ENCODE measurements at places on chromosomes 6 and 20.

DNA sequence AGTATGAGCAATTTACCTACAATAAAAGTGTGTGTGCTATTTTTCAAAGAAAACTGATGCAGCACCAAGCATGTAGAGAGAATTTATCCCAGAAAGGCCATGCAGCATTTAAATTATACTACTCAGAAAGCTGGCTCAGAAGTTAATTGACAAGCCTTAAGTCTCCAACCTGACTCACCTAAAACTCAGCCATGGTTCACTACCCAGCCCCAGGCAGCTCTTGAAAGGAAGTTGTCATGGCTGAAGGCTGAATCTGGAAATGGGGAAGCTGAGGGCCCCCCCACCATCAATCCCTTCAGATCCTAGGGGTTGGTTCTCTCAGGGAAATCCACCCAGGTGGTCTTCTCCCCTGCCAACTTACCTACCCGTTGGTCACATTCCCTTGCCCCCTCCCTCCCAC lies 19.7 kb downstream of the PPIL6 start:
- H3K4me3 ChIP-seq: no peak overlapping the region
- H3K4me1 ChIP-seq: peaks cover 23% of the 10 kb centered on the region
- no peaks in the 10 kb centered on the region for H3K27me3 ChIP-seq

DNA sequence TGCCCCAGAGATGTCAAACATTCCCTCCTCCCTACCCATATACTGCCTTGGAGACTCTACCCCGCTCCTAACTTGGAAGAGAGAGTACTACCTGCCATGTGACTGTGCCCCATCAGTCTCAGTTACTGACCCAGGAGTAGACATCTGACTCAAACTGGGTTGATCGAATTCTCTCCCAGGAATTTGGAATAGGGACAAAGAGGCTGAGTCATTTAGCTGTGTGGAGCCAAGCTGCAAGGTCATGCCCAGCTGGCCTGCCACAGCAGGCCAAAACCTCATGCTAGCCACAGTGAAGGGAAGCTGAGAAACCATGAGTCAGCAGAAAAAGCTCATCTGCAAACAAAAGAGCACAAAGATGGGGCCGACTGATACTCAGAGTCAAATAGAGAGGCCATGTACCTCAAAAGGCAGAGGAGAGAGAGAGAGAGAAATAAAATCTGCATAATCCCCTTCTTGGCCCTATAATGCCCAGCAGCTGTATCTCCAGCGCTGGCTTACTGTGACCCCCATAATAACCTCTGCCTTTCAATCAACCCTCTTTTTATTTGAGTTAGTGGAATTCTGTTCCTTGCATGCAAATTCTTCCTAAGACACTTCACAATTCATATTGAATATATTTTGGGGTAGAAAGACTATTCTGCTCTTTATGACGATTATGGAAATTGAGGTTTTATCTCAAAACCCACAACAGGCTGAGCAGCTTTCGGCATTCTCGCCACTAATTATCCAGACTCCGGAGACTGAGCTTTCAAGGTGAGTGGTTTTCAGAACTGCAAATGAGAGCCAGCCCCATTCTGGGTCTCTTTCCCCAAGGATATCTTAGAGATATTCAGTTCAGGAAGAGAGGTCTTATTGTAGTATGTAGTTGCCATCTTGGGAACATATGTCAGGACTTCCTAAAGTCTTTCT lies 21.4 kb upstream of the AKIRIN2 start:
- H3K4me1 ChIP-seq: peaks cover 15% of the 10 kb centered on the region
- no peaks in the 10 kb centered on the region for H3K36me3 ChIP-seq
- H3K4me3 ChIP-seq: no peak overlapping the region
- peak; percentile 97 for DNase-seq
- H3K27me3 ChIP-seq: no peaks in the 10 kb centered on the region
- peak overlapping the region; percentile 74 for H3K27ac ChIP-seq

- H3K27ac ChIP-seq: no peak overlapping the region
- H3K4me1 ChIP-seq: no peaks in the 10 kb centered on the region
These were observed 6.9 kb upstream of the MANBAL start for GRCh38 chr20:37282556-37282955.

DNA sequence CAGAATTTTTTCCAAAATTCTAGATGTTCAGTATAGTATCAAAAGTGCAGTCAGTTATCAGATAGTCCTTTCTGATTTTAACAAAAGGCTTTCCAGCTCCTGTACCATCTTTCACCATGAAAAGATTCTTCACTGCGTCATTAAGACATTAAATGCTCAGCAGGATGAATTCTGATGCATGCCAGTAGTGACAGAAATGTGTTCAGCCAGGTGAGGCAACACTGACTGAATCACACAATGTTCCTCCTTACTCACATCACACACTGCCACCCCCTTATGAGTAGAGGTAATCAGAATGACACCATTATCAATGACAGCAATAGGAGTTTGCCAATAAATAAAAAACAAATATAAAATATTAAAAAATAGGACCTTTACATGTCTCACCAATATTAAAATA lies 426.6 kb upstream of the PLCB4 start:
- no peaks in the 10 kb centered on the region for H3K4me1 ChIP-seq
- H3K4me3 ChIP-seq: no peak overlapping the region
- H3K36me3 ChIP-seq: no peaks in the 10 kb centered on the region
- H3K27ac ChIP-seq: no peak overlapping the region
- H3K27me3 ChIP-seq: no peaks in the 10 kb centered on the region

GRCh38 chr6:50816115-50816675 lies 2.5 kb upstream of the TFAP2B start:
- H3K27ac ChIP-seq: no peak overlapping the region
- H3K4me1 ChIP-seq: no peaks in the 10 kb centered on the region
- H3K27me3 ChIP-seq: peaks cover 20% of the 10 kb centered on the region

DNA sequence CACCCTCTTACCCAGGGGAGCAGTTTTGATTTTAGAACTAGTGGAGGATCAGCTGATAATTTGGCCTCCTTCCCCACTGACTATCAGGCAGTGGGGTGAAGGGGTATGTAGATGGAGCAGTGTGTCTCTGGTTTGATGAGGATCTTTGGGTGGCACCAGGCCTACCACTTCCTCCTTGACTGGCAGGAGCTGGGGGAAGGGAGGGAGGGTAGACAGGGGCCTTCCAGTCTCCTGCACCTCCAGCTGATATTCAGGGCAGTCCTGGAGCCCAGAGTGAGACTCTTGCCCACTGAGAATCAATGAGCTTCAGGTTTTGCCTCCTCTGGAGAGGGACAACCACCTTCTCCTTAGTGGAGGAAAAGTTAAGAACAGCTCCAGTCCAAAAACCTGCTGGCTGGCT lies 3.2 kb downstream of the DEF6 start:
- no peaks in the 10 kb centered on the region for H3K27me3 ChIP-seq
- no peak overlapping the region for H3K4me3 ChIP-seq
- DNase-seq: no peak
- H3K4me1 ChIP-seq: no peaks in the 10 kb centered on the region

GRCh38 chr6:14333556-14334305 lies 216.2 kb downstream of the CD83 start:
- no peaks in the 10 kb centered on the region for H3K4me1 ChIP-seq
- H3K36me3 ChIP-seq: no peaks in the 10 kb centered on the region
- no peak overlapping the region for H3K27ac ChIP-seq
- no peak overlapping the region for H3K4me3 ChIP-seq
- DNase-seq: no peak

DNA sequence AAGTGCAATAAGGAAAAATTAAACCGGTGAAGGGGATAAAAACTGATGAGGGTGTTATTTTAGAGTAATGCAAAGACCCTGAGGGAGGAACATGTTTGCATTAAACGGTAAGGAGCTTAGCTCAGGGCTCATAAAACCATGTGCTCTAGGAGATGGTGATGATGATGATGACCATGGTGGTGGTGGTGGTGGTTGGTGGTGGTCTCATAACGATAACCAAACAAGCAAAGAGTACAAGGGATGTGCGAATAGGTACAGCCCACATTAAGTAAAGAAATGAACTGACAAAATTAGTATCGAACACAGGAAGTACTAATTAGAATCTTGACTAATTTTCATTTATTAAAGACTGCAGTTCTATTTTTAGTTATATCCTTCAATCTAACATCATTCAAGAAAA lies 139.1 kb downstream of the ATXN1 start:
- H3K27ac ChIP-seq: no peak overlapping the region
- H3K4me1 ChIP-seq: peaks cover 26% of the 10 kb centered on the region
- DNase-seq: no peak
- H3K4me3 ChIP-seq: no peak overlapping the region
- no peaks in the 10 kb centered on the region for H3K27me3 ChIP-seq

- peaks cover 5% of the 10 kb centered on the region for H3K27me3 ChIP-seq
- H3K36me3 ChIP-seq: no peaks in the 10 kb centered on the region
- no peak overlapping the region for H3K27ac ChIP-seq
These were observed 96.2 kb downstream of the SNX5 start for GRCh38 chr20:17872434-17872833.

GRCh38 chr6:20921578-20921977 lies 387.3 kb downstream of the CDKAL1 start:
- no peak for DNase-seq
- no peak overlapping the region for H3K27ac ChIP-seq
- no peak overlapping the region for H3K4me3 ChIP-seq
- no peaks in the 10 kb centered on the region for H3K4me1 ChIP-seq

DNA sequence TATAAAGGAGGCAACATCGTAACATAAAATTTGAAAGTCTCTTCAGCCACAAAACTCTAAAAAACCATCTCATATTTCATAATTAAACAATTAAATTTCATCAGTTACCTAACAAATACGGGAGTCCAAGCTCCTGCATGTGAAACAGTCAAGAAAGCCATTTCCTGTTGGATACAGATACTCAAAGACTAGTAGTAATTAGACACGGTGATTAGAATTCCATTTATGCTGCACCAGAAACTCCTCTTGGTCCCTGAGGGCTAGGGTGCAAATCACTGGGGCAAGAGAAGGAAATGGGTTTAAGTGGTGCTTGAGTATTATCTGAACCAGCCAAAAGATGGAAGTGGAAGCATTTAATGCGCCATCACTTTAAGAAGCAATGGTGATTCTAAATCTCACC lies 27.4 kb downstream of the TRAM2 start:
- no peak for DNase-seq
- no peaks in the 10 kb centered on the region for H3K27me3 ChIP-seq
- peaks cover 96% of the 10 kb centered on the region for H3K4me1 ChIP-seq
- H3K27ac ChIP-seq: peak overlapping the region; percentile 92
- H3K36me3 ChIP-seq: no peaks in the 10 kb centered on the region

DNA sequence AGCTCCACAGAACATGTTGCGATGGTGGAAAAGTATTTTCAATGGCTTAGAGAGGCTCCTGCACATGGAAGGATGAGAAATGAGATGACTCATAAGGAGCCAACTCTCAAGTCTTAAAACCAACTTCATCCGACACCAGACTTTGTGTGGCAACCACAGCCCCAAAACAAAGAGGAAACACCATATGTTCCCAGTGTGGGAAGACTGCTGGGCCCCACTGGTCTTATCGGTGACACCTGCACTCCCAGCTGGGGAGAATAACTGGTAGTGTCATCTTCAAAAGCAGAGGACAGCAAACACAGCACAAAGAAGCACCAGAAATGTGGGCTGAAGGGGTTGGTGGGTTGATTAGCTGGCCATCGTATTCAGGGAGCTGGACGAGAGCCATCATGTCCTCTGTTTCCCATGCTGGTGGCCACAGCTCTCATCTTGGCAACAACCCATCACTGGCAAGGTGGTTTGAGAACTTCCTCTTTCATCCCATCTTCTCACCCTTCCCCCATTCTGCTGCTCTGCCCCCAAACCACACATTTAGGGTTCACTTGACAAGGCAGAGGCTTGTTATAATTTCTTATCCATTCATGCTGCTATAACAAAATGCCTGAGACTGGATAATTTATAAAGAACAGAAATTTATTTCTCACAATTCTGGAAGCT lies 46.0 kb upstream of the TASP1 start:
- H3K27me3 ChIP-seq: no peaks in the 10 kb centered on the region
- H3K27ac ChIP-seq: no peak overlapping the region
- DNase-seq: no peak
- no peaks in the 10 kb centered on the region for H3K36me3 ChIP-seq

GRCh38 chr20:23092861-23093495 lies 6.9 kb upstream of the CD93 start:
- no peak for DNase-seq
- H3K36me3 ChIP-seq: no peaks in the 10 kb centered on the region
- no peaks in the 10 kb centered on the region for H3K4me1 ChIP-seq
- H3K27ac ChIP-seq: no peak overlapping the region

GRCh38 chr6:162817196-162817595 lies 89.4 kb downstream of the PACRG start:
- H3K4me3 ChIP-seq: no peak overlapping the region
- H3K27ac ChIP-seq: no peak overlapping the region
- no peaks in the 10 kb centered on the region for H3K36me3 ChIP-seq
- H3K4me1 ChIP-seq: no peaks in the 10 kb centered on the region

DNA sequence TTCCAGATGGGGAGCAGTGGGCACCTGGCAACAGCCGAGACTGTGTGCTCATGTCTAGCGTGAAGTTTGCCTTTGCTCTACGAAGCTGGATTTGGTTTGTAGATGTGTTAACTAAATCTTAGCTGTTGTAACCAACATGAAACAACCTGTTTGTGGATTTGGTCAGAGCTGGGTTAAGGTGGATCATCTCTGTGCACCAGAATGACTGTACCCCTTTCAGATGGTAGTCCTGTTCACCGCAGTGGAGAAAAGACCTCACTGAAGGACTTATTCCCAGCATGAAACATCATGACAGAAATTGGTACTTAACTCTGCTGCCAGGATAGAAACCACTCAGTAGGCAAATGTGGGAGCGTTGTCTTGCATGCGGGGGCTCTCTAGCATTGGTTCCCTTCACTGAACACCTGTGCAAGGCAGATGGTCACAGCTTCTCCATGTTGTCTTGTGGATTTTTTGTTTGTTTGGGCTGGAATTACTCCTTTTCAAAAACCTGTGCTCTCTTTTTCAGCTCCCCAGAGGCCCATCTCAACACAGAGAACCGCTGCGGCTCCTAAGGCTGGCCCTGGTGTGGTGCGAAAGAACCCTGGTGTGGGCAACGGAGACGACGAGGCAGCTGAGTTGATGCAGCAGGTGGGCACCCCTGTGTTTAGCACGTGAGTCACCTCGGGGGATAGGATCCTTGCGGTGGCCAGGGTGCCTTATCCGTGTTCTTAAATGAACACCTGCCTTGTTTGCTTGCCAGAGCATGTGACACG lies 19.3 kb upstream of the EFCAB8 start:
- DNase-seq: no peak
- H3K4me3 ChIP-seq: no peak overlapping the region
- peaks cover 38% of the 10 kb centered on the region for H3K36me3 ChIP-seq
- no peaks in the 10 kb centered on the region for H3K4me1 ChIP-seq
- H3K27ac ChIP-seq: no peak overlapping the region

GRCh38 chr6:134190883-134191282 lies 127.0 kb downstream of the SGK1 start:
- H3K4me1 ChIP-seq: no peaks in the 10 kb centered on the region
- no peak overlapping the region for H3K4me3 ChIP-seq
- H3K27me3 ChIP-seq: no peaks in the 10 kb centered on the region
- no peak for DNase-seq
- H3K27ac ChIP-seq: no peak overlapping the region
